ENCODE measurements at places on chromosomes 7 and 10.

DNA sequence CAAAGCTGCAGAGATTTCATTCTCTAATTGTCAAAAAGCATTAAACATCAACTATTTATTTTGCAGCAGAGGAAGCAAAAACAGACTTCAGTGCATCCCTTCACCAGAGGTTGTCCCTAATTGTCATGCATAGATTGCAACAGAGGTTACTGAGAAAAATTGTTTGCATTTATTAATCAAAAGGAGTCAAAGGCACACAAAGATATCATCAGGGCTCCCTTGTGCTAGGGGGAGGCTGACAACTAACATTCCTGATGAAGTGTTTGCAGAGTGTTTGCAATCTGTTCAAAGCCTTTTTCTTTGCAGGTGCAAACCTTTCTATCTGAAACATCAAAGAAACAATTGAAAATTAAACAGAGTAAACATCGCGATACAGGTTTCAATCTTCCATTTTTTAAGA lies 227.5 kb downstream of the TEX36 start:
- DNase-seq, result no peak

DNA sequence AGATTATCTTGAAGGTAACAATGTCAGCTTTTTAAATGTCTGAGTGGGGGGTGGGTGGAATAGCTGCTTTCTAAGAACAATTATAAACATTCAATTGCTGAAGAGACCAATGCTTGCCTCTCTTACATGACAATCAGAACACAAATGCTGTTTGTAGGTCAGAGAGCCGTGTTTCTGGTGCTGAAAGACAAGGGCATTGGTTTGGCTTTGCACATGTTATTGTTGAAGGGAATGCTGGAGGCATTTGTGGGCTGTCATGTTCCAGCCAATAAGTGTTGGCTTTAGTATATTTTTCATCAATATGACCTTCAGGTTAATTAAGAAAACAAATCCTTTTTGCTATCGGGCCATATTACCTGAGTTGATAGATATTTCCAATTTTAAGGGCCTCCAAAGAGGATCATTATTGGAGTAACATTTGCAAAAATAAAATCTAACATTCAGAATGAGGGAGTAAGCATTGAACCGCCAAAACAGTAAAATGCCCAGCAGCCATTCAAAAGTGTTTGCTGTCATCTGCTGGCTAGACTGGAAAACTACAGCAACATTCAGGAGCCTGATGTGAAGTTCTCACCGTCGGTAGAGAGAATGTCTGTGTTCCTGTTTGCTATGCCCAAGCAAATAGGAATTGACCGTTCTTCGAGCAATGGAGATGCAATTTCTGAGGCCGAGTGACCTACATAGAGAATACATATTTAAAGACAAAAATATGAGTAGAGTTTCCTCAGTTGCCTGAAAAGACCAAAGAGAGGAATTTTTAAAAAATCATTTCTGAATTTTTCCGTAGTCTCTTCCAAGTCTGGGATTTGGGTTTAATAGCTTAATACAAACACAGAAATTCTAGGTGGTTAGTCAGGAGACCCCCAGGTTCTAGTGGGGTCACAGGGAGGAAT lies 118.9 kb downstream of the APBB1IP start:
- no peak for DNase-seq

GRCh38 chr7:133886086-133886485 lies 241.1 kb upstream of the LRGUK start:
- no peak for DNase-seq

GRCh38 chr10:114043532-114044246 lies at the start of gene ADRB1:
TSS of gene ADRB1 (plus strand) at chr10:114043866. CDS start at chr10:114044133, 267 bp downstream.
- DNase-seq, result peak; percentile 97

GRCh38 chr7:859359-860030 lies 16.9 kb upstream of the GET4 start:
- DNase-seq, result no peak

GRCh38 chr10:23034790-23035189 lies 60.6 kb upstream of the MSRB2 start:
- no peak for DNase-seq

DNA sequence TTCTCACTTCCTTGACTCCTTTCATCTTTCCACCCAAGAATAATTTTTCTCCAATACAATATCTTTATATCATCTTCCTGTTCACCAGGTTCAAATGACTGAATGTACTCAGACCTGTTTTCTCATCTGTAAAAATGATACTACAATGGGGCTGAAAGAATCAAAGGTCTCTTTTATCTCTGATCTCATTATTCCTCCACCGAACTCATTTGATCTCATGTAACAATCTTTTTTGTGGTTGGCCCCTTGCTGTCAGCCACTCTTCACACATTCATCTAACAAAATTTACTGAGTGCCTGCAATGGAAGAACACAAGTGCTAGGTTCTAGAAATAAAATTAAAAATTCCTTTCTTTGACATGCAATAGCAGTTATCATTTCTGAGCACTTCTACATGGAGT lies 65.0 kb downstream of the GRM8 start:
- no peak for DNase-seq

GRCh38 chr7:1385809-1386622 lies 73.3 kb downstream of the MICALL2 start:
- DNase-seq, result no peak

DNA sequence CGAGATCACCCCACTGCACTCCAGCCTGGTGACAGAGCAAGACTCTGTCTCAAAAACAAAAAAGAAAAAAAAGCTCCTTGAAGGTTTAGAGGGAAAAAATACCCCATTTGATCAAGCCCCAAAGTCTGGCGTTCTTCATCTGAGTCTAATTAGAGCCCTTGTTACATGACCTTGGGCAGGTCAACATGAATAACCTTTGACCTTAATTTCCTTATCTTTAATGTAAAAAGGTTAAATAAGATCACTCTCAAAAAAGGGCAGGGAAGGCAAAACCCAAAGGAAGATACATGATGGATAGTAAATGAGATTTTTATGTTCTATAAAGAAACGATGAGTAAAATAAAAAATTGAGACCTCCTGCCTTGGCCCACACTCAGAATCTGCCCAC lies 40.3 kb downstream of the SLC37A3 start:
- no peak for DNase-seq

GRCh38 chr10:30014511-30014910 lies 44.9 kb downstream of the JCAD start:
- DNase-seq, result no peak

DNA sequence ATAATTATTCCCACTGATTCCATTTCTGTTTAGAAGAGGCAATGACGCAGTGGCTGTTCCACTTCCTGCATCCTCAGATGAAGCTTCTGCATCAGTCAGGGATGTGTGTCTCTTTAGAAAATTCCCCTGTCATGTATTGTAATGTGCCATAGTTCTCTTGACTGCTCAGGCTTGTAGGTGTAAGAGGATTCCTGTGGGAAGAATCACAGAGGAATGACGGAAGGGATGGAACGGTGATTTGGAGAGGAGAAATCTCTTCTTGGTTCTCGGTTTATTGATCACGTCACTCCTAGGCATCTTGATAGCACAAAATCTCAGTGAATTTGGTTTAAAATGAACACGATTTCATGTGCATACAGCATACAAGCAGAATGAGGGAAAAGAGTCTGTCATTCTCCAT lies 69.8 kb upstream of the PRKCQ start:
- no peak for DNase-seq

GRCh38 chr10:119786117-119786769 lies 60.4 kb downstream of the INPP5F start:
- DNase-seq, result no peak

GRCh38 chr7:158018971-158019645 lies 568.5 kb downstream of the PTPRN2 start:
- no peak for DNase-seq

DNA sequence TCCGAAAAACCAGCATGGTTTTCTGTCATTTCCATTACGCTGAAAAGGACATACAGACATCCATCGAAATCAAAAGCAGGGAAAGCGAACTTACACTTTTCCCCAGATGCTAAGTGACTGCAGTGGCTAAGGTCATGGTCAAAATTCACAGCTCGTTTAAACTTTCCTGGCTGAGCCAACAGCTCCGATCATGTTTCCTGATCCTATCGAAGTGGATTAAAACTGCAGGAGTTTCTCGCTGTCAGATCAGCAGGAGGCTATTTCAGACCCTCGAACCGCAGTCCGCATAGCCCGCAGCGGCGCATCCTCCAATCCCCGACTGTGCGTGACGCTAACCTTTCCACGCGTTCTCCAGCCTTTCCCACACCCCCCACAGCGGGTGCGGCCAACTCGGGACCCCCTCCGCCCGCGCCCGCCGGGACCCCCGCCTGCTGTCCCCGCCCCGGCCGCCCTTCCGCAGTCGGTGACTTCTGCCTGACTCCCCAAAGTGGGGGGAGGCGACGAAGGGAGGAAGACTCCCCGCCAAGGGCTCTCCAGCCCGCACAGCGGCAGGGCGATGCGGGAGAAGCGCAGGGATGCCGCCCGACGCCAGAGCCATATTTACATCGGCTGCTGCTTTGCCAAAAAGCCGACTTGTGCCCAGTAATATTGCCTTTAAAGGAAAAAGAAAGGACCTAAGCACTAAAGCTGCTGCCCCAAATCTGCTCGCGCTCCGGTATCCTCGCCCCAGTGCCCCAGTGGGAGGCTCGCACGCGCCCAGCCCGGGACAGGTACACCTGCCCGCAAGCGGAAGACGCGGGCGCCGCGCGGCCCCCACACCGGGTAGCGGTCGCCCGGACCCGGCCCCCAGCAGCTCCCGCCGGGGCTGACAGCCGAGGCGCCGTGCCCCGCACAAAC lies 1.2 kb downstream of the PIP4K2A start:
- DNase-seq, result peak; percentile 49

DNA sequence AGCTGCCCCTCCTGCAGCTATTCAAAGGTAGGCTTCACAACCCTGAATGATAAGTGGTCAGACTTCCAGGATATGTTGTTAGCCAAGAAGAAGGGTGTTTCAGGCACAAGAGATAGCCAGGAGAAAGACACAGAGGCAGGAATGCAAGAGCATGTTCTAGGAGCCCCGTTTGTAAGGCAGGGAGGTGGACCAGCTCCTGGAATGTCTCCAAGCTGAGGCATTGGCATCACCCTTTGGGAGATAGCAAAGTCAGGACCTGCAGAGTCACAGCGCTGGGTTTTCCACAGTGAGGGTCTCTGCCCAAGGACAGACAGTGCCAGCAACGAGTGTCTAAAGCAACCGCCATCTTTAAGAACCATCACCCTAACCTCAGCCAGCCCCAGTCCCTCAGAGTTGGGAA lies 484.5 kb upstream of the ZMIZ1 start:
- DNase-seq, result no peak

- no peak for DNase-seq
Observed at GRCh38 chr7:120043250-120043649, 229.7 kb upstream of the KCND2 start.

GRCh38 chr7:74037609-74038008 lies 9.6 kb downstream of the ELN start:
- peak; percentile 73 for DNase-seq

- no peak for DNase-seq
Observed at GRCh38 chr7:41110186-41110585, 592.7 kb downstream of the INHBA start.

GRCh38 chr7:156832195-156832877 lies 60.6 kb downstream of the LMBR1 start:
- DNase-seq, result no peak

GRCh38 chr7:126453104-126453503 lies 799.6 kb downstream of the GRM8 start:
- DNase-seq, result no peak

- no peak for DNase-seq
Observed at GRCh38 chr7:149569726-149570422, 72.3 kb upstream of the ZNF746 start.

- DNase-seq, result peak; percentile 78
Observed at GRCh38 chr7:64098-64915, 128.1 kb upstream of the FAM20C start.

GRCh38 chr7:79553811-79554555 lies 100.5 kb upstream of the MAGI2 start:
- no peak for DNase-seq

DNA sequence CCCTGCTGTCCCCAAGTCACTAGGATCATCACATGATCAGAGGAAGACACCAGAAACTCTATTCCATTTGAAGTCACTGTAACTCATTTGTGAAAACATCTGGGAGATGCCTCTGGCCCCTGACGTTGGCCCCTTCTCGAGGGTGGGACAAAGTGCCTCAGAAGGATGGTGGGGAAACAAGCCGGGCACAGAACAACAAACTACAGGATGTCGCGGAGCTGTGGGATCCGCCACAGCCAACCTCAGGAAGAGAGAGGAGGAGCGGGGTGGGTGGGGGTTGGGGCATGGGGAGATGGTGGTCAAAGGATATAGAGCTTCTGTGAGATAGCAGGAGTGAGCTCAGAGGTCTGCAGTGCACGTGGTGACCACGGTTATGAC lies 265.6 kb upstream of the TCERG1L start:
- DNase-seq, result peak; percentile 2

All from left ventricle myocardium superior (tissue), 1 donor.